ENCODE measurements at places on chromosomes 3 and 15.

DNA sequence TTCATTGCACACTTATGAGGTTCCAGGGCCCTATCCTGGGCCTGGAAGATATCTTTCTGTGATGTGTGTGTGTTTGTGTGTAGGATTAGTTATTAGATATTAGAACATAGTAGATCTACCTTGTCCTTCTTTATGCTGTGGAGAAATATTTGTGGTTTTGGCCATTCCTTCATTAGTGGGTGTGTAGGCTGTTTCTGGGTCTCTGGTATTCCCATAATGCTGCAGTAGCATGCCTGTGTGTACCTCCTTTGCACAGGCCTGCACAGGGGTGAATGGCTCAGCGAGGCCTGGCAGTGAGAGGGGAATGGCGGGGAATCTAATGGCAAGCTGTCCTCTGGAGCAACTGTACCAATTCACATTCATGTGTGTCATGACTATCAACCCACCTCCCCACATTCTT, 125.8 kb upstream of the MRPS22 start:
- DNase-seq = no peak

- DNase-seq = no peak
Measured at GRCh38 chr15:67267440-67267839, 12.9 kb downstream of the IQCH start.

GRCh38 chr3:101591071-101591470, 17.1 kb downstream of the PCNP start:
- no peak for DNase-seq

GRCh38 chr3:111895071-111895470, 36.0 kb downstream of the PHLDB2 start:
- no peak for DNase-seq

GRCh38 chr3:194397757-194398312, 1.2 kb downstream of the GP5 start:
- peak; percentile 32 for DNase-seq

- DNase-seq = no peak
Measured at GRCh38 chr15:64209680-64210334, 47.0 kb upstream of the PPIB start.

GRCh38 chr15:56892659-56893363, 25.6 kb upstream of the TCF12 start:
- no peak for DNase-seq

DNA sequence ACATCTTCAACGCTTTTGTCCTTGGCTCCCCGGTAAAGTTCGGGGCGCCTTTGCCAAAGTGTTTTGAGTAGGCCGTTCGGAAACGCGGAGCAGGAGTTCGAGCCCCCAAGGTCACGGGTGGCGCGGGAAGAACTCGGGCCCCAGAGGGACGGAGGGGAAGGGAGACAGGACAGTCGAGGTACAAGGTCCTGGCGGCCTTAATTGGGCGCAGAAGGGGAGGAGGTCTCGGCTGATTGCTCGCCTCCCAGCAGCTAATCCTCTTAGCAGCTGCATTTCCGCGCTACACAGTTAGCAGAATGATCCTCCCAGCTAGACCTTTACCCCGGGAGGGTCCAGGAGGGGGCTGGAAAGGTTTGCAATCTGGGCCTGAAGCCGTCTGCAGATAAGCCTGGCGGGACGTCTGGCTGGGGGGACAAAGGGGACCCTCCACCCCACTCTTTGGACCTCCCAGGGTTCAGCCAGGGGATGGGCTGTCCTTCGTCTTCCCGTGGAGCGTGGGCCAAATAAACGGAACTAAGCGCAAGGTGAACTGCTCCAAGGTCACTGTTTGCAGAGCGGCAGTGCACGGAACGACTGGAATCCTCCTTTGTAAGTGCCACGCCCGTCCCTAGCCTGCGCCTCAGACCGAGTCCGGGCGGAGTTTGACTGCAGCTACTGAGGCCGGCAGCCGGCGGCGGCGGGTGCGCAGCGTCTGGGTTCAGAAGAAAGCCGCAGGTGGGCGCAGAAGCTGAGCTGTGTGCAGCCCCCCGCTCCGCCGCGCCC, 7.2 kb downstream of the EOMES start:
- peak; percentile 39 for DNase-seq

- no peak for DNase-seq
Measured at GRCh38 chr3:140258222-140258724, 323.3 kb downstream of the CLSTN2 start.

DNA sequence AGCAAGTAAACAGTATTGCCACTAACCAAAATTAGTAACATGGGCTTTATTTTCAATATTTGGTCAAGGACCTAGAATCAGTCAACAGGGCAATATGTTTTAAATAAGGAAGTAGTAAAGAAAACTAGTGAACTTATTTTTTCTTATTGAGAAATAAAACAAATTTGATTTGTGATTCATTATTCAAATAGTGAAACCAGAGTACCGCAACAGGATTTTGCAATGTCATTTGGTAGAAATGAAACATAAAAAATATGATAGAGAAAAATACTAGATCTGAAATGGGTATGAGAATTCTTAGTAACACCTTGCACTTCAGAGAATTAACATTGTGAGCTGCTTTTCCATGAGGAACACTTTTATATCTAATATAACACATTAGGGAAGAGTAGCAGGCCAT, 291.8 kb upstream of the GBE1 start:
- DNase-seq = no peak

DNA sequence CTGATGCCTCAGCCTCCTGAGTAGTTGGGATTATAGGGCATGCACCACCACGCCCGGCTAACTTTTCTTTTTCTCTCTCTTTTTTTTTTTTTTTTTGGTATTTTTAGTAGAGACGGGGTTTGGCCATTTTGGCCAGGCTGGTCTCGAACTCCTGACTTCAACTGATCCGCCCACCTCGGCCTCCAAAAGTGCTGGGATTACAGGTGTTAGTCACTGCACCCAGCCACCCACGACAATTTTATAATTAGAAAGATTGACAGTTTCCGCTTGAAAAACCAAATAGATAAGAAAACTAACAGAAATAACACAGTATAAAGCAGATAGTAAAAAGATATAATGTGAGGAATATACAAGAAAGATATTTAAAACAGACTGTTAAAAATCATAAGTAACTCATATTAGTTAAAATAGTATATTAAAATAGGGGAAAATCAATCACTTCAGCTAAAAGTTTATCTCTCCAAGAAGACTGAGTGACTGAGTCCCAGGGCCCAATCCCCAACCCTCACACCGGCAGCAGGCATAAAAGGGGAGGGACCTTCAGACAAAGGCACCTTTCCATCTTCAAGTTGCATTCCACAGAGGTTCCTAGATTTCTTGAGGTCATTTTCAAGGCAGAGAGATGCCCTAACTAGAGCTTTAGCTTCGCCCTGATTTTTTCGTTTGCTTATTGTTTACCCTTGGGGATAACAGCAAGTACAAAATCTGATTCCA, 1.4 kb upstream of the WHAMM start:
- no peak for DNase-seq

DNA sequence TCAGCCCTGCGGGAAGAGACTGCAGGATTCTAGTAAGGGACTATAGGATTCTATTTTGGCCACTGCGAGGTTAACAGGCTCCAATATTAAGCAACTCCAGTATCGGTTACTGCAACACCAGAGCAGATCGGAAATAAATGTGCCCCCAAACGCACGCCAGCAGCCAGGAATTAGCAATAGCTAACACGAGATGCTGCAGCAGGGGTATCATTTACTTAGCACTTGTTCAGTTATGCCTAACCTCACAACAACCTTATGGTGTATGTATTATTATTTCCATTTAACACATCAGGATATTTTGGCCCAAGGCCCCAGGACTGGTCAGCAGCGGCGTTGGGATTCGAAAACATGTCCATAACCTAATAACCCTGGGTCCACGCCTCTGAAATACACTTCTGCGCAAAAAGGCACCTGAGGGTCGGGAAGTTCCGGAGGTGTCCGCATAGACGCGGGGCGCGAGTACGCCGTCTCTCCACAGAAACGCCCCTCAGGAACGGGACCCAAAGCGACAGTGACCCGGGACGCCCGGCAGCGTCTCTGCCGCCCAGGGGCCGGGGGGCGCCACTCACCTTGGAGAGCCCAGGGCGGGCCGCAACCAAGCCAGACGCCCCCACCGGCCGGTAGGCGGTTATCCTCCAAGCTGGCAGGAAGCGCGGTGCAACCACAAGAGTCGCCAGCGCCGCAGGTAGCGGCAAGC, 681 bp downstream of the PIK3CB start:
- no peak for DNase-seq
